ENCODE measurements at places on chromosomes 4 and X.

- DNase-seq: peak; percentile 42
Measured at GRCh38 chr4:94889946-94890345, 132.2 kb downstream of the BMPR1B start.

DNA sequence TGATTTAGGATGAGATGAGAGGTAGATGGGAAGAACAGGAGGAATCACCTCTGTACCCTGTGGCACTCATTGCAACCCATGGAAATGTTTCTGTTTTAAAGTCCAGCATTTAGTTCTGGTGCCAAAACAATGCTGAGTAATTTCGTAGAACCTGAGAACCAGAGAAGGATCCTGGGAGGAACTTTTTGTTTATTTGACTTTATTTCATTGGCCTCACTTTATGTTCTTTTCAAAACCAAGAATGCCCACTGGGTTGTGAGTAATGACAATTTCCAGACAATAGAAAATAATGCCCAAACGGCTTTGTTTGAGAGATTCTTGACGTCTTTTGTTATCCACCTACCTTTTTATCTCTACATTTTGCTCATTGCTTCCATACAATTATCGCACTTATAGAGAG lies 111.3 kb downstream of the SHROOM3 start:
- DNase-seq: no peak

- no peak for DNase-seq
Measured at GRCh38 chrX:14228611-14229010, 198.9 kb upstream of the GEMIN8 start.

- no peak for DNase-seq
Measured at GRCh38 chr4:11525085-11525484, 96.4 kb upstream of the HS3ST1 start.

DNA sequence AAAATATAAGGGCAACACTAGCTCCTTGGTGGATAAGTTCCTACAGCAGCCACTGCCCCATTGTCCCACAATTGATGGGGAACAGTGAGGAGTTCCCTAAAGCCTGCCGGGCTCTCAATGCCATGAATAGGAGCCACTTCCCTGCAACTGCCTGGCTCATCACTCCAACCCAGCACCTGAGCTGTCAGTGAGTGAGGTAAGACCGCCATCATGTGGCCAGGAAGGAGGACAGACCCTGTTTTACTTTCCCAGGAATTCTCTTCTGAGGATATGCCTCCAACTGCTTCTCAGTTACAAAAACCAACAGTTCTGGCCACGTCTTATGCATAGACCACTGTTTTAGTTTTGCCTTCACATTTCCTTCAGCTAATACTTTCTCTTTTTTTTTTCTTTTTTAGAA lies 45.5 kb downstream of the SRPX start:
- no peak for DNase-seq

- DNase-seq: no peak
Measured at GRCh38 chr4:24470666-24471485, 113.5 kb downstream of the DHX15 start.

- no peak for DNase-seq
Measured at GRCh38 chr4:20109391-20109790, 142.3 kb upstream of the SLIT2 start.

- no peak for DNase-seq
Measured at GRCh38 chrX:148541584-148541940, 41.1 kb downstream of the AFF2 start.

GRCh38 chr4:149885896-149886295 lies 70.3 kb upstream of the IQCM start:
- DNase-seq: peak; percentile 38

GRCh38 chrX:25004485-25005032 lies 11.2 kb downstream of the ARX start:
- DNase-seq: no peak

- DNase-seq: no peak
Measured at GRCh38 chr4:36010397-36010929, 233.9 kb downstream of the ARAP2 start.

DNA sequence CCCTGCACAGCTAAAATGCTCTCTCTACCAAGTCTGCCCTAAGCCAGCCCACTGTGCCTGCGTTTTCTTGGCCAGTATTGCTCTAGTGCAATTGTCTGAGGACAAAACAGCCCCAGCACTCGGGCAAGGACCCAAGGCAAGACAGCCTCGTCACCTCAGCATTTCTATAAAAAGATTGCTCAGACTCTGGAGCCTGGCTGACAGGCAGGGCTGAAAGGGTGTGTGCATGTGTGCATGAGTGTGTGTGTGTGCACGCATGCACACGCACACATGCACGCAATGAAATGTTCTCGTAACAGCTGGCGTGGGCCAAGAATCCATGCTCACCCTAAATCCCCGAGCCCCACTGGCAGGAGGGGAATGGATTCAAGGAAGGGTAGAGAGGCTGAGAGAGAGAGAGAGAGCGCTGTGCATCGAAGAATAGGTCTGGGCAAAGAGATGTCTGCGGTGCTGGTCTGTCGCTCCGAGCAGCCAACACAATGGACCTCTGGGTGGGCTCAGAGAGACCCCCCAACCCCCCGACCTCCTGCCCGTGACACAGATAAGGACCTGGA lies 579.2 kb downstream of the BCOR start:
- DNase-seq: no peak

DNA sequence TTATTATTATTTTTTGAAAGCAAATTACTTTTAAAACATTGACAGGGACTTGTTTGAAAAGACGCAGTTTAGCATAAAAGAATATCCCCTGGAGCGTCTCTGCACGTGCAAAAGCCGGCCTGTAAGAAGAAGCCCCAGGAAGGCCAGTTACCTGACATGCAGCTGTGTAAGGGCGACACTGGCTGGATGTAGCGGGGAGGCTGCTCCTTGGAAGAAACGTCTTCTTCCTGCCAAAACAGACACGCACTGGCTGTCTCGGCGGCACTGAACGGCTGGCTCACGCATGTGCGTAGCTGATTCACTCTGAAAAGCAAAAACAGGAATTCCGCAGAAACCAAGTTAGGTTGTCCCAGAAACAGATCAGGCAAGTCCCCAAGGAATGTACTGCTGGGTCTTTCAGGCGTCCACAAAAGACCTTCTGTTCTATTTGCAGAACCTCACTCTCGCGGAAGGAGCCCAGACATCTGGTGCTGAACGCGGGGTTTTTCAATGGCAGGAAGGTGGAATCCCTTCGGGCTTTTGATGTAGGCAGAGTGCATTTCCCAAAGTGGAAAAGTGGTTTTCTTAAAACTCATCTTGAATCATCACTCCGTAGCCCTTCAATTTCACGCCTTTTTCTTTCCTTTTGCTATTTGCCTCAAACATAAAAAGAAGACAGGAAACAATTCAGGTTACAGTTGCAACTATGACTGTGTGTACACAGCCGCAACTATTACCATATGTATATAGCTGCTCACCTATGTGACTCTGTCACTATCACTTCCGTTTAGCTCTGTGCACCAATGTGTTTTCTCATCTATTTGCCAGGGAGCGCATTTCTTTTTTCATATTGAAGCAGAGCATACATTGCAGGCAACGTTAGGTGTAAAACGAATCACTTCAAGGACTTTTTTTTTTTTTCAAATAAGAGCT lies 38.1 kb upstream of the ARSH start:
- no peak for DNase-seq

GRCh38 chrX:41381685-41382084 lies 47.7 kb downstream of the DDX3X start:
- DNase-seq: peak; percentile 32

DNA sequence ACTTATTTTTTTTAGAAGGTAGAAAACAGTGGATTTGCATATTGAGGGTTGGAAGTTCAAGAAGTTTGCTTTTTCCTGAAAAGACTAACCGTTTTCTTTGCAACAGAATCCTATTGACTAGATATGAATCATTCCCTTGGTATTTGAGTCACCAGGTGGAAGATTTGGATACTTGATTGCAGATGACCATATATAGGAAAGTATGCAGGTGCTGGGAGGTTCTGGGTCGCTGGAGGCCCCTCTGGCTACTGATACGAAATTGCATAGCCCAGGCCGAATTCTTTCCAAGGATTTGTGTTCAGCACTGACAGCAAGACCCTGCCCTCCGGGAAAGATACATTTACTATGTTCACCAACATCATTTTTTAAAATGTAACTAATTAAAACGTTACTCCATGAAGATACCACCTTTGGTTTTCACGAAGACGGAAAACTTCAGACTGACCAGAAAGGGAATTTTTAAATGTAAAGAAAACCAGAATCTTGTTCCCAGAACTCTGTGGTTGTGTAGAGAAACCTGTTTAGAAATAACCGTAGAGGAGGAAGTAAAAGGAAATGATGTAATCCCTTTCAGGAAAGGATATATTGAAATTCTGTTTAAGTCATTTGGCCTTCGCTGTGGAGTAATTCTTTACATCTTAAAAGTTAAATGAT lies 946 bp downstream of the ANXA3 start:
- DNase-seq: no peak

DNA sequence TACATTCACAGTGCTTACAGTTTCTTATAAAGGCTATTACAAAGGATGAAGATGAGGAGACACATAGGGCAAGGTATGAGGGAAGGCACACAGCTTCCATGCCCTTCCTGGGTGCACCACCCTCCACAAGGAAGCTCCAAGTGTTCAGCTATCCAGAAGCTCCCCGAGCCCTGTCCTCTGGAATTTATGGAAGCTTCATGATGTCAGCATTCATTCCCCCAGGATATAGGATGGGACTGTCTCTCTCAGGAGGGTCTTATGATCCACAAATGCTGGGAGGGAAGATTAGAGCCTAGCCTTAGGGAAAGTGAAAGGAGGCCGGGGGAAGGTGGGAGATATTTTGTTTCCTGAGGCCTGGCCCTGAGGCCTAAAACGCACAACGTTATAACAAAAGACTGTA lies 236.0 kb downstream of the ANK2 start:
- no peak for DNase-seq

DNA sequence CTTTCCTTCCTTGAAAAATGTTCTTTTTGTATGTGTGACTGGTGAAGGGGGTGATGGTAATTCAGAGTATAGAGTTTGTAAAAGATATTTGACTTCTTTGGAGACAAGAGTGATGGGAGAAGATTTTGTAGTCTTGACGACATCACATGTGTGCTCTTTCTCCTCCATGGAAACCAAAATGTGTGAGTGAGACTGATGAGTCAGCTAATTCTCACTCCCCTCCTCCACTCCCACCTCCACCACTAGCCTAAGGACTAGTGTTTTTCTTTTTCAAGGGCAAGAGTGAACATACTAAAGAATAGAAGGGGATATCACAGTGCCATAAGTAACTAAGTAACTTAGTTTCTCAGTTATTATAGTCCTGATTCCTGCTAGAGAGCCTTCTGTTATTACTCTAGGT lies 14.0 kb upstream of the DGKK start:
- no peak for DNase-seq

DNA sequence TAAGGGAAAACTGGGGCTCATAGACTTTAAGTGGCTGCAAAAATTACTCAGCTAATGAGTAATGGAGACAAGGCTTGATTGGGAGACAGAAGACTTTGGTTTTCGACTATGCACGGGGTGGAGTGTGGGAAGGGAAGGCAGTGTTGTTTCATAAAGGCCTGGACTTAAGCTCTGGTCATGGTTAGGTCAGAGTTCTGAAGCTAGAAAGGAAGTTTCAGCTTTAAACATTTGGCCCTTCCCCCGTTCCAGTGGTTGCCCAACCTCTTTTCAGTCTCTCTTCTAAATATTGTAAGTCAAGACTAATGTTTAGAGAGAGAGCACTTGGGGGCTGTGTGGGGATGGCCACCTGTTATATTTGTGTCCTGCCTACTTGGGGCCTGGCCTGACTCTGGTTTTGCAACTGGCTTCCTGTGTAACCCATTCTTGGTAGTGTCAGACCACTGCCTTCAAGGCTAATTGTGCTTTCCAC lies 21.0 kb downstream of the MSN start:
- DNase-seq: no peak

DNA sequence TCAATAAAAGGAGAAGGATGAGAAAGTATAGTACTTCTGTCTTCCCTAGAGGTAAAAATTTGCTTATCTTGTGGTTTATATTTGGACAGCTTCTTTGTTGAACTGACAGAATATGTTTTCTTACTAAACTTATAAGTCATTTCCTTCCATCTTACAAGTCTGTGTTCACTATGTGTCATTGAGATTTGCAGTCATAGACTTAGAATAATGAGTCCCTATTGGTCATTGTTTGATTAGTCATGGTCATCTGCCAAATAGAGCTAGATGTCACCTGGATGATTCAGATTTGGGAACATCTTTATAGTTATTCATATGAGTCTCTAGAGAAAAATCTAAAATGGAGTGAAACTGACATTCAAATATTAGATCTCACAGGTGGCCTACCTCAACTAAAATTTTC lies 51.5 kb downstream of the SPATA18 start:
- DNase-seq: no peak

DNA sequence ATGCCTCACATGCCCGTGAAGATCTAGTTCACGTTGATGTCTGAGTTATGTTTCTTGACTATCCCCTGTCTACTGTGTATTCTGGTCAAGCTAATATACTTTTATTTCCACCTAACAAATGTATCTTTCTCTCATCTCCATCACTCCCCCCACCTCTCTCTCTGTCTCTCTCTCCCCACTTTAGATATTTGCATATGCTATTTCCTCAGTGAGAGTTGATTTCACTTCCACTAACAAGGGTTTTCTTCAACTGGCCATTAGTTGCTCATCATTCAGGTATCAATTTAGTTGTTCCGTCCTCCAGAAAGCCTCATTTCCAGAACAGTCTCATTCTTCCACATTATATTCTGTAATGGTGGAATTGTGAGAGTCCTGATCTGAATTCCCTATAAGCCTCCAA lies 1777.8 kb upstream of the TENM3 start:
- no peak for DNase-seq

- DNase-seq: no peak
Measured at GRCh38 chrX:110175146-110175545, 142.7 kb downstream of the AMMECR1 start.

GRCh38 chrX:152138388-152138784 lies at the start of gene MAGEA10:
MAGEA10 (minus strand) TSS chrX:152138577; CDS start chrX:152135620, 2,957 bp downstream.
- no peak for DNase-seq

DNA sequence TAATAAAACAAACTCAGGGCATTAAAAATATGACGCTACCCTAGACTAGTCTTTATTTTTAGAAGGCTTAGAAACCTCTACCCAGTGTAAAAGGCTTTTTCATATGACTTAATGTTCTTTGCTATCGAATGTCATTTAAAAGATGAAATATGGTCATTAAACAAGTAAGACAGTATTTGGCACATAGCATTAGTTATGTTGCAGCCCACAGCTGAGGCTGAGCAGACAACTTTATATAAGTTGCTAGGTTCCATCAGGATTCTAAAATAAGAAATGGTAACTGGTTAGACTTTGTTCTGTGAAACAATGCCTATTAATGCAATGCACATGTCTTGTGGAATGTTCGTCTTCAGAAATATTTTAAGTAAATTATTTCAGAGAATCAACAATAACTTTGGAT lies 10.4 kb upstream of the PRSS12 start:
- no peak for DNase-seq

All from AG04450 (cell line).